ENCODE measurements at places on chromosomes 16 and 17. TPM values are rescaled to one million over a fixed set of nuclear protein-coding genes. Genes with fewer than 3 reads are reported as not detected.

The TEX14 gene
- total RNA-seq, result 0.92 TPM

The KRTAP1-1 gene
- not detected for total RNA-seq

The CYGB gene
- 17.7 TPM for total RNA-seq

The TCAP gene
- 16.9 TPM for total RNA-seq

The GP1BA gene
- total RNA-seq, result not detected

The CLEC19A gene
- total RNA-seq, result not detected

The HIC1 gene
- total RNA-seq, result 38.3 TPM

The EXOC3L1 gene
- 1.5 TPM for total RNA-seq

The MYH8 gene
- total RNA-seq, result not detected

The SMTNL2 gene
- 2.6 TPM for total RNA-seq

The LYRM9 gene
- 10.6 TPM for total RNA-seq

The CPD gene
- 109 TPM for total RNA-seq

The GSDMA gene
- 0.68 TPM for total RNA-seq

The CEP112 gene
- total RNA-seq, result 19.0 TPM

The TPSD1 gene
- total RNA-seq, result not detected

The TMEM220 gene
- total RNA-seq, result 7.5 TPM

The GPR179 gene
- total RNA-seq, result not detected

The CA4 gene
- 1.2 TPM for total RNA-seq

The NPIPB6 gene
- total RNA-seq, result 2.2 TPM

The ARL5C gene
- total RNA-seq, result not detected

The CARD14 gene
- total RNA-seq, result not detected

The PRAC1 gene
- total RNA-seq, result not detected

The PLXDC1 gene
- 7.0 TPM for total RNA-seq

The NEURL4 gene
- total RNA-seq, result 24.4 TPM

The SLC52A1 gene
- total RNA-seq, result not detected

The NHLRC4 gene
- 2.0 TPM for total RNA-seq

The HEATR9 gene
- not detected for total RNA-seq
